ENCODE measurements at places on chromosomes 4 and X.
A peak's percentile ranks its signal among the peaks of the same experiment; 100 is the strongest.

- no peak for DNase-seq
These were observed 18.9 kb downstream of the LEF1 start for GRCh38 chr4:108149588-108150380.

DNA sequence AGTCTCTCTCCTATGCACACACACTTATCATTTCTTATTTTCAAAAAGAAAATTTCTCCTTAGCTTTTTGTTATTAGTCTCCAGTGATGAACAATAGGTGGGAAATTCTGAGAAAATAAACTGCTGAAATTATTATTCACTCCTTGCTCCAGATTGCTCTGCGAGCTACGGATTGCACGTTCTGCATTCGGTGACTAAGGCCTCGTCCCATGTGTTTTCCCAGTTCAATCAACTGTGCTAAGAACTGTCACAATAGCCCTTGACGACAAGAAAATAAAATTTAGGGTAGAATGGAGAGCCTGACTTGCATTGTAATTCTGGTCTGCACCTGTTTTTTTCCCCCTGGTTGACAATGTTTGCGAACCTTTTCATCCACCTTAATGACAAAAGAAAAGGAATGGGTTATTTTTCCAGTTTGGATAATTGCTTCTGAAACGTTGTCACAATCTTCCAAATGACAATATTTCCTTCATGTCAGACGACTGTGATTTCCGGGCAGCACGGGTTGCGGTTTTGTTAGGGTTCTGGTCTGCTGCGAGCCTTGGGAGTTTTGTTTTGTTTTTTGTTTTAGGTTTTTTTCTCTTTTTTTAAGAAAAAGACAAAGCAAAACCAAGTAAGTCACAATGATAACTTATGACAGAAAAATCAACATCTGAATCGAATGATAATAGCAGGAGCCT, 124.5 kb upstream of the NOCT start:
- no peak for DNase-seq

DNA sequence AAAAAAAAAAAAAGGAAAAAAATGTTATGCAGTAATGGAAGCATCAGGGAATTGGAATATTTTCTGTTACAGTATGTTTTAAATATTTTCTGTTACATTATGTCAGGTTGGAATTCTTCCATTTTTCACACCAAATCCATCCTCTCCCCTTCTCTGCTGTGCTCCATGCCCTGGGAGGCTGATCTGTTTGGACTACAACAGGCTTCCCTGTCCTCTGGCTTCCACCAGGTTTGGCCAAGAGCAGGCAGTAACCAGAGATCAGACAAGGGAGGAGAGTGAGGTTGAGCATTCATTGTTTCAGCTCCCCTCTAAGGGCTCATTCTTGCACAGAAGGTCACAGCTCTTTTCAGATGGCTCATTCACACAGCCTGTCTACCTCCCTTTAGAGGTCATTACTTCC, 11.7 kb upstream of the TMEM184C start:
- no peak for DNase-seq

GRCh38 chr4:77031544-77031943, 44.2 kb downstream of the CCNI start:
- DNase-seq, result no peak

DNA sequence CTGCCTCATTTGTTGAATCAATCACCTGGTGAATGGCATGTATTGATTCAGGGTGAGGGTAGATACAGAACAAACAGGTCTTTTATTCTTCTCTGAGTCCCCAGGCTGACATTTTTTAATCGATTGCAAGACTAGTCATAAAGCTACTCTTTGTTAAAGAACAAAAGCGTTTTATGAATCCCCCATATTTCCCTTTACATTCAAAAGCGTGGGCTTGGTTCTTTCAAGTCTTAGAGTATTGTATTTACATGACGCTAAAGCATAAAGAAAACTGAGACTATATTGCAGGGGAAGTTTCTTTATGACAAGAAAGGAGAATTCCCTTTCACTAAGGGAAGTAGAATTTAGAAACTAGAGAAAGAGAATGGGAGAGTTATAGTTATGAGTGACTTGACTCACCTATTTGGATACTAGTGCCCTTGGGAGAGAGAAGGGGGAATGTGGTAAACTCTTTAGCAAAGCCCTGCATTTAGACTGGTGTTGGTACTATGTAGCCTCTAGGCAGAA, 69.3 kb upstream of the PDE5A start:
- no peak for DNase-seq

DNA sequence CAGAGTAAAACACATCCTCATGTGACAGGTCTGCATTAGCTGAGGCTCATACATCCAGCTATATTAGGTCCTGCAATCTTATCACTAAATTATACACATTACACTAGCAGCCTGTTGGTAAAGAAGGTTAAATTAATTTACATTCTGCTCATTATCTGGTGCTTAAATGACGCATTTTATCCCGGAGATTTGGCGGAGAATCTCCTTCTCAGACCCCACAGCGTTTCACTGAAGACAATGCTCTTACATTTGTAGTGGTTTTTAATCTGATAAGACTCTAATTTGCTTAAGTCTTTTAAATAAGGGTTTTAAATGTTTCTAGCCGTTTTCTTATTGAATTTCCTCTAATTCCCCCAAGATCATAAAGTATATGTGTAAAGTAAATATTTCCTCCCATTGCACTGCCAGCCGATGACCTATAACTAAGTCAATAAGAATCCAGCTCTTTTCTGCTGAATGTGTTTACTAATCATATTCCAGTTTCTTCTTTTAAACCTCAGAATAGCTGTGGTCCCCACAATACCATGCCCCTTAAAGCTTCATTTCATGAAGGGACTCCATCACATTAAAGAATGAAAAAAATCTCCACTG, 2.1 kb upstream of the PITX2 start:
- DNase-seq, result no peak

DNA sequence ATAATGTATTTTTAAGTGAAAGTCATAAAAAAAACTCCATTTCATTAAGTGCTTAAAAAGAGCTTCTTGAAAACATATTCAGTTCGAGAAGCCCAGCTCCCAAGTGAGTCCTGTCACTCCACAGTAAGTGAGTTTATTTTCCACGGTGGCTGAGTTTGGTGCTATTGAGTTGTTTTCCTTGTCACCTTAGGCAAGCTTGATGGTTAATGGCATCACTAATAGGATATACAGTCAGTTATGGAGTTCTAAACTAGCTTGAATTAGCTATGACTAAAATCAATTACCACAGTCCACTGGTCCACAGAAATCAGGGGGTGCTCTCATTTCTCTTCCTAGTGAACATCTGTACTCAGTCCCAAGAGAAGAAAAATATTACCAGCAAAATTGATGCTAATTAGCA, 1526.2 kb upstream of the IGFBP7 start:
- DNase-seq, result no peak

GRCh38 chrX:10172877-10173276, 16.1 kb downstream of the CLCN4 start:
- DNase-seq, result no peak

- no peak for DNase-seq
These were observed 50.4 kb upstream of the KLHL8 start for GRCh38 chr4:87270825-87271224.

DNA sequence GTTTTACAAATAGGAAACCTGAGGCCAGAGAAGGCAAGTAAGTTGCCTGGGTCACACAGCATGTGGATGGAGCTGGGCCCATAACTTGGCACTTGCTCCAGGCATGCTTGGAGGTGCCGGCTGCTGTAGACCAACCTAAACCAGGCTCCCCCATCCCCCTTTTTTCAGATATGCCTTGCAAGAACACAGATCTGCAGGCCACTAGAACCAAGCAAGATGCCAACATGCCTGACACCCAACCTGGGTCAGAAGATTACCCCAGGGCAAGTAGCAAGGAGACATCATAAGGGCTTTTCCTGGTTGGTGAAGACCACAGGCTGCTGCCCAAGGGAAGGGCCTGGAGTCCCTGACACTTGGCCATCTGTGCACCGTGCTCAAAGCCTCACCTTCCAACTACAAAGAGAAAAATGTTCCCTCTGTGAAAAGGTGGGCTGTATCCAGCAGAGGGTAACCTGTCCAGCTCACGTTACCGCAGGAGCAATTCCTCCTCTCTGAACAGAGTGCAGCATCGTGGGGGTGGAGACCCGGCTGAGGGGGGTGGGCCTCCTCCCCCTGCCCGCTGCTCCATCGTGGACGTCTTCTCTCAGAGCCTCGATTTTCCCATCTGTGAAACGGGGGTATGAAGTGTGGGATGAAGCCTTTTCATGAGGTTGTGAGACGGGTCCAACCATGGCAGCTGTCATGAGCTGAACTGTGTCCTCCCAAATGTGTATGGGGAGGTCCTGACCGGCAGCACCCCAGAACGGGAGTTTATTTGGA, 23.0 kb downstream of the HMX1 start:
- DNase-seq, result peak; percentile 43

Measured in upper lobe of right lung (tissue), 1 donor.